Keratinocyte (primary cell): ENCODE measurements at places on chromosomes 13 and 19.

DNA sequence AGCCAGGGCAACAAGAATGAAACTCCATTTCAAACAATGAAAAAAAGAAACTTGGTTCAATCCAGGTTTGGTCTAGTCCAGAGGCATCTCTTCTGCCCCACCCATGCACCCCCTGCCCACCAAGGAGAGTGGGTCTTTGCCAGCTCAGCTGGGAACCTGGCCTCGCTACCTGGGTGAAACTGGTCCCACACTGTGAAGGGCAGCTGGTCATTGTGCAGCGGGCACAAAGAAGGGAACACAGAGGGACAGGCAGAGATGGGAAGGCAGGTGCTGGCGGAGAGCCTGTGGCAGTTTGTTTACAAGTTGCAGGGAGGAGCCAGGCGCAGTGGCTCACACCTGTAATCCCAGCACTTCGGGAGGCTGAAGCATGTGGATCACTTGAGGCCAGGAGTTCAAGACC lies 50.2 kb downstream of the CPAMD8 start:
- H3K27ac ChIP-seq = no peak overlapping the region
- H3K36me3 ChIP-seq = no peaks in the 10 kb centered on the region
- H3K27me3 ChIP-seq = no peaks in the 10 kb centered on the region
- H3K4me1 ChIP-seq = no peaks in the 10 kb centered on the region
- DNase-seq = no peak

DNA sequence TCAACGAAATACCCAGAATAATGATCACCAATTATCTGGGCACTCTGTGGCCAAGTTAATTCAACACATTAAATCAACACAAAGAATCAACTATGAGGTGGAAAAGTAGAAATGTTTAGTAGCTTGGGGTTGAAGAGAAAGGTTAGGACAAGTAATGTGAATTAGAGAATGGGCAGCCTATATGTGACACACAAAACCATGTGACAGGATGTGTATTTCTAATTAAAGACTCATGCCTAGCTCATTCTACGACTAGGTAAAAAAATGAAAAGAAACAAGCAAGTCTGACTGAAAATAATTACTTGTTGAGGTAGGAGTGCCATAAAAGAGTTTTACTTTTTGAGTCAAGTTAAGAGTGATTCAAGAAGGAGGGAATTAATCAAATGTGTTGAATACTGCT lies 2646.0 kb upstream of the PCDH20 start:
- H3K27ac ChIP-seq = no peak overlapping the region
- no peak for DNase-seq
- H3K4me1 ChIP-seq = no peaks in the 10 kb centered on the region

DNA sequence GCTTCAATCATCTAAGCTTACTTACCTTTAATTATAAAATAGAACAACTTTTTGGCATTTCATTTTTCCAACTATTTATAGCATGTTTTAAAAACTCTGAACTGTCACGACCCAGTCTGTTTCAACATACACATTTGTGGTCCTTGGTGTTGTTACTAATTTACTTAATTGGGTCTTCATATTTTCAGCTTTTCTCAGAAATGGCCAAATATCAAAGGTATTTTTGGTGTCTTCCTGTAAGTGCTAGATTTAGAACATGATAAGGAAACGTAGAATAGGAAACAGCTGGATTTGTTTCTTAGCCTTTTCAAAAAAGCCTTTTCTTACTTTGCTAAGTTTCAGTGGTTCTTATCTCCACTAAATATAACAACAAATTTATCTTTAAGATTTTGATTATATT lies 11.4 kb downstream of the LPAR6 start:
- peak overlapping the region; percentile 81 for H3K27ac ChIP-seq
- DNase-seq = no peak
- H3K4me1 ChIP-seq = peaks cover 49% of the 10 kb centered on the region
- no peaks in the 10 kb centered on the region for H3K36me3 ChIP-seq
- no peaks in the 10 kb centered on the region for H3K27me3 ChIP-seq

GRCh38 chr19:14118165-14119051 lies 846 bp upstream of the PRKACA start:
- no peaks in the 10 kb centered on the region for H3K27me3 ChIP-seq
- peak overlapping the region; percentile 63 for H3K27ac ChIP-seq
- H3K36me3 ChIP-seq = peaks cover 4% of the 10 kb centered on the region
- H3K4me3 ChIP-seq = peak overlapping the region; percentile 44
- peaks cover 14% of the 10 kb centered on the region for H3K4me1 ChIP-seq

GRCh38 chr19:52171321-52172169 lies at the start of gene ZNF836:
ZNF836 (minus strand) TSS chr19:52171621; CDS start chr19:52168072, 3,549 bp downstream.
- H3K4me3 ChIP-seq = peak within 1 kb of the TSS; percentile 98
- H3K4me1 ChIP-seq = peaks cover 3% of the 10 kb centered on the region
- H3K36me3 ChIP-seq = peaks cover 5% of the 10 kb centered on the region
- peak within 1 kb of the TSS; percentile 79 for H3K27ac ChIP-seq

DNA sequence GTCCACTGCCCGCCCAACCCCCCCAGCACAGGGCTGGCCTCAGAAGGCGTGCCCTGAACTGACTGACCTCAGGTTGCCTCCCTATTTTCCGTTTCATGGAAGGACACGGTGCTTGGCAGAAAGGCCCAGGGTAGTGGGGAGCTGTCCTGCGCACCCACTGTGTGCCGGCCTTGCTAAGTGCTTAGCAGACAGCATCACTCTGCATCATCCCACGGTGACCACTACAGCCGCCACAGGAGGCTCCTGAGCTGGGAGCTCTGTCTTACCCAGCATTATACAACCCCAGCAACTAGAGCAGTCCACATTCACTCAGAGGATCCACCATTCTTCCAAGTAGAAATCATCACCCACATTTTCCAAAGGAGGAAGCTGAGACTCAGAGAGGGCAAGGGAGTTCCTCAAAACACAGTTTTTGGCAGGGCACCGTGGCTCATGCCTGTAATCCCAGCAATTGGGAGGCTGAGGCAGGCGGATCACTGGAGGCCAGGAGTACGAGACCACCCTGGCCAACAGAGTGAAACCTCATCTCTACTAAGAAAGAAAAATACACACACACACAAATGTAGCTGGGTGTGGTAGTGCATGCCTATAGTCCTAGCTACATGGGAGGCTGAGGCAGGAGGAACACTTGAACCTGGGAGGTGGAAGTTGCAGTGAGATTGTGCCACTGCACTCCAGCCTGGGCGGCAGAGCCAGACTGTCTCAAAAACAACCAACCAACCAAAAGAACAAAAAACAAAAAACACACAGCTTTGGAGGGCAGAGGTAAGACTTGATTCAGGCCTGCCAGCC lies 1.6 kb downstream of the SBK2 start:
- no peaks in the 10 kb centered on the region for H3K27me3 ChIP-seq
- no peak overlapping the region for H3K4me3 ChIP-seq
- H3K27ac ChIP-seq = no peak overlapping the region
- DNase-seq = no peak
- no peaks in the 10 kb centered on the region for H3K4me1 ChIP-seq

- no peaks in the 10 kb centered on the region for H3K36me3 ChIP-seq
- H3K4me1 ChIP-seq = no peaks in the 10 kb centered on the region
- no peak overlapping the region for H3K27ac ChIP-seq
- no peak overlapping the region for H3K4me3 ChIP-seq
These were observed 83.0 kb downstream of the TNFSF11 start for GRCh38 chr13:42656958-42657357.

DNA sequence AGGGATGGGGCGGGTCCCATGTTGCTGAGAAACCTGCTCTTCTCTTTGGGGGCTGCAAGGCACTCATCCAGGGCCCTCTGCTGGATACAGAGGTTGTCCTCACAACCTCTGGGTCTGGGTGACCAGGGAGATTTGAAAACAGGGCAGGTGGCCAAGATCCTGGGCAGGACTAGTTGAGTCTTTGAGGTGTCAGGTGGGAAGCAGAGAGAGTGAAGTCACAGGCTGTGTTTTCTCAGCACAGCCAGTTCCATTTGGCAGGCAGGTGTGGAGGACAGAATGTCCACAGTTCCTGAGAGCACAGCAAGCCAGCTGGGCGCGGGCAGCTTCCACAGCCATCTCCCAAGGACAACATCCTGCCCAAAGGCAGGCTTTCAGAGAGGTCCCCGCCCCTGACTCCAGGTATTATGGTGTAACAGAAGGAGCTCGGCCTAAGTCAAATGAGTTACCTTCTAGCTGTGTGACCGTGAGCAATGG lies 118.8 kb downstream of the NUFIP1 start:
- H3K36me3 ChIP-seq = no peaks in the 10 kb centered on the region
- no peak for DNase-seq
- H3K4me3 ChIP-seq = no peak overlapping the region
- H3K27ac ChIP-seq = no peak overlapping the region

DNA sequence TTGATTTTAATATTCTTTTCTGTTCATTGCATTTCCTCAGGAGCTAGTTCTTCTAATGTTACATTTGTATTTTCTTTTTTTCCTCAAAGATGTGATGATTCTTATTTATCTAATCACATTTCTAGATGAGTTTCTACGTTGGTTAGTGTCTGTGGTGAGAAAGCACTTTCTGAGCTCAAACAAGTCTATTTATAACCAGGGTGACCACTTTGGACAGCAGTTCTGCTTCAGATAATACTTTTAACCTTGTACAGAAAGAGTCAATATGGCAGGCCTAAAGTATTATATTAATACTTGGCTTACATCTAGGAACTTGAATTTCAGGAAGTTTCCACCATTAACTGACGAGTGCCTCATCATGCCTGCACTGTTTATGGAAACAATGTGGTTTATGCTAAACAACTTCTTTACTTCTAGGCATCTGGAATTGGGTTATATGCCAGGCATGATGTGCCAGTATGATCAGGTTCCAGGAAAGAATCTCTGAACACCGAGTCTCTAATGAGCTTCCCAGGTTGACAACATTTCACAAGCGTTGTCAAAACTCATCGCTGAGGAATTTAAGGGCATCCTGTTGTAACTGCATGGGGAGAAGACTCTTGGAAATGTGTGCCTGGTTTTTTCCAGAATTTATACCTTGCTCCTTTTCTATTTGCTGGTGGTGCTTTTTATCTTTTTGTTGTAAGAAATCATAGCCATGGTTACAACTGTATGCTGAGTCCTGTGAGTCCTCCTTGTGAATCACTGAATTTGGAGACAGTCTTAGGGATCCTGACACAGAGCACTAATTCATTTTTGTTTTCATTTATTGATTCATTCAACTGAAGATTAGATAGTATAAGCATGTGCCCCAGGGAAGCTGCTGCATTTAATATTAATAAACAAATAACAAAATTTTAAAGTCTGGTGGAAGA lies 344.4 kb upstream of the PCDH9 start:
- no peaks in the 10 kb centered on the region for H3K27me3 ChIP-seq
- H3K36me3 ChIP-seq = no peaks in the 10 kb centered on the region
- no peak overlapping the region for H3K4me3 ChIP-seq
- no peak for DNase-seq
- no peak overlapping the region for H3K27ac ChIP-seq
